ENCODE measurements at places on chromosomes 2 and 18.

DNA sequence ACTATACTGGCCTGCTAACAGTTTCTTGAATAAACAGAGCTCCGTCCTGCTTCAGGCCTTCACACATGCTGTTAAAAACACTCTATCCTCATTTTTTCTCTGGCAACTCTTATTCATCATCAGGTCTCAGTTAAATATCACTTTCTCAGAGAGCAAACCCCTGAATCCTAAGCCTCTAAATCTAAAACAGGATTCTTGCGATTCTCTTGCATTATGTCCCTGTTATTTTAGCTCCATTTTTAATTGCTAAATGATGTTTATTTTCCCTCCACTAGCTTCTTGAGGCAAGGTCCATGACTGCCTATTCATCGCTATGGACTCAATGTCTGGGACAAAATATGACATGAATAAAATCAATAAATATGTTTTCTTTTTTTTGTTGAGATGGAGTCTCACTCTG lies 190.7 kb upstream of the SMAD7 start:
- DNase-seq = no peak

DNA sequence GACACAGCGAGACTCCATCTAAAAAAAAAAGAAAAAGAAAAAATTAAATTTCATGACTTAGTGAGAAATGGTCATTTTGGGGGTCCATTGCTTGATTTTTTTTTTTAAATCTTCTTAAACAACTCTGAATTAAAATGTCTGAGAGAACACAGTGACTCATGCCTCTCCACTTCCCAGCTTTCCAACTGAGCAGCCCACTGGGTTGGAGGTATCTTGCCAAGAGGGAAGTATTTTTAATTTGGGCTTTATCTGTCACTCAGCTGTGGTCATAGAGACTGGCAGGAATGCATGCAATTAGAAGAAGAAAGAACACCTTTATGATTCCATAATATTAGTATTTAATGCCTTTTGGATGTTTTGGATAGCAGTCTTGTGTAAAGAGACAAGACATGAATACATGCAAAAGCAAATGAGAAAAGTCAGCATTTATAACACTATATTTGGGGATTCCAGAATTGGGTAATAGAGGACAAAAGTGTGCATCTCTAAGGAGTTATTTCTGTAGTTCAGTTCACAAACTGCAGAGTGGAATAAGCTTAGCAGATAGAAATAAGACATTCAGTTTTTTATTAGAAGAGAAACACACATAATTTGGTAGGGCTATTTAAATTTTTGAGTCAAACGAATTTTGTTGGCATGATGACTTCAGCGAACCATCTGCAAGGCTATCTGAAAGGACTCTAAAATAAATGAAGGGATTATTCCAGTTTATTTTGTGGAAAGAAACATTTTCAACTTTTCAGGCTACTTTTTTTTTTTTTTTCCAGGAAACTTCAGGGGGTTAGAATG lies 254.8 kb downstream of the TGIF1 start:
- no peak for DNase-seq

- no peak for DNase-seq
Observed at GRCh38 chr2:38981670-38982357, 92.1 kb downstream of the ARHGEF33 start.

- DNase-seq = peak; percentile 71
Observed at GRCh38 chr2:133171393-133172004, 396.8 kb downstream of the NCKAP5 start.

- DNase-seq = peak; percentile 11
Observed at GRCh38 chr2:197613509-197613987, 61.8 kb downstream of the RFTN2 start.

- DNase-seq = no peak
Observed at GRCh38 chr2:236865052-236865451, 220.6 kb upstream of the COPS8 start.

DNA sequence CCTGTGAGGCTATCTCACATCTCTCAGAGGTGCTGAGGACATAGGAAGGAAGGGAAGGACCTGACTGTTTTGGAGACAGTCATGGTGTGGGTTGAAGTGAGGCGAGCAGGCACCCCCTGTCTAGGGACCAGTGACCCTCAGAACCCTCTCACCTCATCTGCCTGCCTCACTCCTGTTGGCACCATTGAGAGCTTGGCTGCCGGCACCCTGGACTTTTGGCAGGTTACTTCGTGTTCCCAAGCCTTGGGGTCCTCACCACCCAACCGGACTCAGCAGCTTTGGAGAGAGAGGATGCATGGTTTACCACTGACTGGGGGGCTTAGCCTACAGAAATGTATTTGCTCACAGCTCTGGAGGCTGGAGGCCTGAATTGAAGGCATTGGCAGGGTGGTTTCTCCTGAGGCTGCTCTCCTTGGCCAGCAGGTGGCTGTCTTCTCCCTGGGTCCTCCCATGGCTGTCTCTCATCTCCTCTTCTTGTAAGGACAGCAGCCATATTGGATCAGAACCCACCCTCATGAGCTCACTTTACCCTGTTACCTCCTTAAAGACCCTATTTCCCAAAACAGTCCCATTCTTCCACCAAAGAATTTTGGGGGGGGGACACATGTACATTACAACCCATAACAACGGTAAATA lies 142.0 kb downstream of the TSN start:
- DNase-seq = no peak

DNA sequence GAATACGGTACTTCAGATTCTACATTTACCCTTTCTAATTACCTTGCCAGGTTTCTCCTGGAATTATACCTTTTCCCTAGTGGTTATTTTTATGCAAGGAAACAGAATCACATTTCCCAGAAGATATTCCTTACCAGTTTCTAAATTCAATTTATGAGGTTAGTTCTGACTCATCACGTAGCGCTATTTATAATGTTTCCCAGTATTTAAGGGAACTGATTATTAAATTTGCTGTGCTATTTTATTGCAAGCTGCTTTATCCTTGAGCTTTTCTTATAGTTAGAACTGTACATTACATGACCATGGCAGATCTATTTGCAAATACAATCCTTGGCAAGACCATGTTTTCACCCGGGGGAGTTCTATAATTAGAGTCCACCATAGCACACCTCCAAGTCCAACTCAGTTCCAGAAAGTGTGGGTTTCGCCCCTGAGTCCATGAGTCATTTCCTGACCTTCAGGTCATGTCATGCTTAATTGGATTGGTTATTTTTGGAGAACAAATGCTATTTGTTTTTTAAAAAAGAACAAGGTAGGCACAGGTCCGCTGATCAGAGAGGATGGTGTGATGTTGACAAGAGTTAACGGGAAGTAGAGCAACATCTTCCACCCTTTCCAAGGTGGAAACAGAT lies 126.6 kb downstream of the ZNF532 start:
- no peak for DNase-seq

DNA sequence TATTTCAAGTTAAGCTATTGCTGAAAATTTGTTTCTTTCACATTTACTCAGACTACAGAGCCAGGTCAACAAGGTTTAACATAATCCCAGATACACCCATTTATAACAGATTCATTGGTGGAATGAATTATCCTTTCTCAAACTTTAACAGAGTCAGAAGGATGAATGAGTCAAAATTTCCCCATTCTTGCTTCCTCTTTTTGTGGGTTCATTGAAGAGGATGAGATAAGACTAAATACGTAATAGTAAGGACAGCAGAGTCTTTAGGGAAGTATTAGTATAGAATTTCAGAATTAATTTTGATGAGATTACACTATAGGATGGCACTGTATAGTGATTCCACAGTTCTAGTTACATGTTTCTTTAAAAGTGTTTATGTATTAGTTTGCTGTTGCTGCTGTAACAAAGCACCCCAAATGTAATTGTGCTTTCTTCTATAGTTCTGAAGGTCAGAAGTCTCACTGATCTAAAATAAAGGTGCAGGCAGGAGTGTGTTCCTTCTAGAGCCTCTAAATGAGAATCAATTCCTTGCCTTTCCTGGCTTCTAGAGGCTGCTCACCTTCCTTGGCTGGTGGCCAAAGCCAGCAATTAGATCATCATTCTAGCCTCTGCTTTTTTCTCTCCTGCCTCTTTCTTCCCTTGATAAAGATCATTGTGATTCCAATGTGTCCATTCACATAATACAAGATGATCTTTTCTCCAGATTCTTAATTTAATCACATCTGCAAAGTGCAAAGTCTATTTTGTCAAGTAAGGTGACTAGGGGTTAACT lies 309.3 kb upstream of the PIK3C3 start:
- no peak for DNase-seq

GRCh38 chr2:232941912-232942594 lies 71.0 kb downstream of the NGEF start:
- no peak for DNase-seq

DNA sequence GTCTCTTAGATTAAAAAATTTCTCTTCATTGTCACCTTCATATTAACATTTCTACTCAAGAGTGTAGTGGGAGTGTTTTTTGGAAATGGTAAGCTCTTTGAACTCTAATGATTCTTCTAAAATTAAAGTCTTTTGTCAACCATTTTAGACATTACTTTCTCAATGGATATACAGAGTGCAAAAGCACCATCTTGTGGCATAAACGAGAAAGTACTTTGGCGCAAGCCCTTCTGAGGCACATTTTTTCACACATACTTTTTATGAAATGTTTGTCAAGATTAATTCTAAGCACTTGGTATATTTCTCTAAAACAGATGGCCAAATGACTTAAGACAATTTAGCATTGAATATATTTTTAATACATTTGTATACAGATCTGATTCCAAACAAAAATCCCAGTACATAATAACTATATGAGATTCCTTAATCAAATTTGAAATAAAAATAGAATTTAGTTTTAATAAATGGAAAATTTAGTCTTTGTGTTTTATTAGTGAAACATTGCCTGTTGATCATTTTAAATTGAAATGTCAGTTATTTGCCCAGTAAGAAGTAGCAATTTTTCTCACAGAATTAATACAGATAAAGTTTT lies 63.3 kb upstream of the GALNT5 start:
- peak; percentile 32 for DNase-seq

GRCh38 chr2:95307036-95307435 lies 9.9 kb downstream of the KCNIP3 start:
- DNase-seq = no peak

DNA sequence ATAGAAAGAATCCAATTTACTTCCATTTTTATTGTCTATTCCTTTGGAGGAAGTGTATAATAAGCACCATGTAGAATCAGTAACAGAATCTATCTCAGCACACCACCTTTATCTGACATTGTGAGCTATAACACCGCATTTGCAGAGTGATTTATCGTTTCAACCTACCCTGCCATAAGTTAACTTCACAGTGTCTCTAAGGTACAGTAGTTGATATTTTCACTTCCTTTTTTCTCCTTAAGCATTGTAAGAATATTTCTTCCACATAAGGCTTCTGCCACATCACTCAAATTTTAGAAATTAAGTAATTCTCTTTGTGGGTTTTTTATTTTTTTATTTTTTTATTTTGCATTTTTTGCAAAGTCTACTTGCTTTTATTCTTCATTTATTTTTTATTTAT lies 107.1 kb downstream of the TMX3 start:
- no peak for DNase-seq

DNA sequence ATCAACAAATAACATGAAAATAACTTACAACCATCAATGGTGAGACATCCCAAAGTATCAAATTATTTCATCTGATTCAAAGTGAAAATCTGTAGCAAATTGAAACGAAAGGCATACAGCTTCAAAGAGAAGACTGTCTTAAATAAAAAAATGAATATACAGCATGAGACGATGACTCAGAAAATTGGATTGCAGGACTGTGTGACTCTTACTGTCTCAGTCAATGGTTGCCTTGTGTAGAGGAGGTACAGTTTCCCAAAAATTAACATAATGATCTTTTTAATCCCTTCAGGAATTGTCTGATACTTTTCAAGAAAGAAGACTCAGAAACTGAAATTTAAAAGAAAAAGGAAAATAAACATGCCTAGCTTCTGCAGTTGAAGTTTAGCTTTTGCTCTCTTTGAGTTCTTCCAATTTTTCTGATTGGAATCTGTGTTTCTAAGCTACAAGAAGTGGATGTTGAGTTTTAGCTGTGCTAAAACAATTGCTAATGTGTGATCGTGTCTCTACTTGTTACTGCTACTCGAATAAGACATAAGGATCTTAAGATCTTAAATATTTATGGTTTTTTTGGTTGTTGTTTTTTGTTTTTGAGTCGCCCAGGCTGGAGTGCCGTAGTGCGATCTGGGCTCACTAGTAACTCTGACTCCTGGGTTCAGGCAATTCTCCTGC lies 41.1 kb upstream of the EPB41L3 start:
- no peak for DNase-seq

- DNase-seq = peak; percentile 8
Observed at GRCh38 chr18:61856678-61857077, 36.1 kb downstream of the RNF152 start.

DNA sequence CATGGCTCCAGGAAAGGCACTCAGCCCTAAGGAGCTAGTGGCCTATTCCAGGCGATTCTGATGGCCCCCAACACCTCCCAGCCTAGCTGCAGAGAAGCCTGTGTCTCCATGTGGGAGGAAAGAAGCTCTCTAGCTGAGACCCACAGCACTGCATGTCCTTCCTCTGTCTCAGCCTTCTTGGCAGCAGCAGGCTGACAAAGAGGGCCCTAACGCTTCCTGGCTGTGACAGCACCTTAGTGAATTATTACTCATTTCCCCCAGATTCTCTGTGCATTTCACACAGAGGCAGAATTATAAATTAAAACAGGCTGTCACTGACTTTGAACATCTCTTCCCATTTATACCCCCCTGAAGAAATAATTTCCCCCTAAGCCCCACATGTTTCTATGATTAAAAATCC lies 206.8 kb downstream of the CLIP4 start:
- DNase-seq = no peak

GRCh38 chr2:165877565-165878550 lies 75.7 kb downstream of the TTC21B start:
- no peak for DNase-seq

GRCh38 chr2:105872142-105872728 lies 127.5 kb downstream of the NCK2 start:
- DNase-seq = no peak

DNA sequence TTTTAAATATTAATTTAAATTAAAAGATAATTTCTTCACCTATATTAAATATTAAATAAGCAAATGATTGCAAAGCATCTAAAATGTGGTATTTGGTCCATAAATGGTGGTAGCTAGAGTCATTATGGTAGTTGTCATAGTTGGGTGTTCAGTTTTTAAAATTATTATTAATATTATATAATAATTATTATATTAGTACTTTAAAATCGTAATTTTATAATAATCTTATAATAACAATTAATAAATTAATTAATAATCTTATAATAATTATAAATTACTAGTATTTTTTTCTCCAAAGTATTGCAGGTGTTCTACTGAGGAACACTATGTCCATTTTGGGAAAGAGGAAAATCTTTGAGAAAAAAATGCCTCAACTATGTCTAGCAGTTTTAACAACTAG lies 835.5 kb upstream of the GCFC2 start:
- no peak for DNase-seq

DNA sequence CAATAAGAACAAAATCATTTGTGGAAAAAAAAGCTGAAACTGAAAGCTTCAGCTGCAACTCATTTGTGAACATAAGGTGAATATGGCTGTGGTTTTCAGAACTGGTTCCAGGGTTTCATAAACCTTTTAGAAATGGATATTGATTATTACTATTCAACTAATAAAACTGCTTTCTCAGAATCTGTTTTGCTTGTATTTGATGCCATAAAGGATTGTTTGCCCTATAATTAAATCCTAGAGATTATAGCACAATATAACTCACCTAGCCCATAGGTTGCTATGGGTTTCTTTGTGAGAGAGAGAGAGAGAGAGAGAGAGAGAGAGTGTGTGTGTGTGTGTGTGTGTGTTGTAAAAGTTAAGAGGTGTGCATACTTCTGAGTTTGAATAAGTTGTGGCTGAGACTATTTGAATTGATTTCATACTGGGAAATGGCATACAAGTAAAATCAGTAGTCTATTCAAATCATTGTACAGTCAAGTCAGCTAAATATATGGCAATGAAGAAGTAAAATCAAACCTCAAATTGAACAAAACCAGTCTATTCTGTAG lies 339.2 kb downstream of the ARHGAP15 start:
- no peak for DNase-seq

Data from NCI-H1436 (cell line).